CD8-positive, alpha-beta memory T cell (primary cell): ENCODE measurements at places on chromosomes 6 and 20.
A peak's percentile ranks its signal among the peaks of the same experiment; 100 is the strongest.

DNA sequence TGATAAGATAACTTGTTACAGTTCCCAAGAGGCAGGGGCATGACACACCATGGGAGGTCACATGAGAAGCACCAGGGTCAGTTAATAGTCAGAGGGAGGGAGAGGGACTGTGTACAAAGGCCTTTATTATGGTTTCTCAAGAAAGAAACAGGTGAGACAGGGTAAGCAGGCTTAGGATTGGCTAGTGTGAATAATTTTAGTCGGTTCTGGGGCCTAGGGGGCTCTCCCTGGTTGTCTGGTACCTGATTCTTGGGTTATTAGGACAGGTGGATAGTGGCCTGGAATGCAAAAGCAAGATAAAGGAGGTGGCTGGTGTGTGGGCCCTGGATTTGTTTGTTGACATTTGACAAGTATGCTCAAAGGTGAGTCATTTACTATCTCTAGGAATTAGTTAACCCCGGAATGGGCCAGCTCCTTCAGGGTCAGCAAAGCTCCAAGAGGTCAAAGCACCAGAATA, 49.4 kb upstream of the MCUR1 start:
- H3K4me1 ChIP-seq = no peaks in the 10 kb centered on the region
- peak overlapping the region; percentile 24 for H3K27ac ChIP-seq
- peaks cover 9% of the 10 kb centered on the region for H3K27me3 ChIP-seq
- H3K36me3 ChIP-seq = no peaks in the 10 kb centered on the region

DNA sequence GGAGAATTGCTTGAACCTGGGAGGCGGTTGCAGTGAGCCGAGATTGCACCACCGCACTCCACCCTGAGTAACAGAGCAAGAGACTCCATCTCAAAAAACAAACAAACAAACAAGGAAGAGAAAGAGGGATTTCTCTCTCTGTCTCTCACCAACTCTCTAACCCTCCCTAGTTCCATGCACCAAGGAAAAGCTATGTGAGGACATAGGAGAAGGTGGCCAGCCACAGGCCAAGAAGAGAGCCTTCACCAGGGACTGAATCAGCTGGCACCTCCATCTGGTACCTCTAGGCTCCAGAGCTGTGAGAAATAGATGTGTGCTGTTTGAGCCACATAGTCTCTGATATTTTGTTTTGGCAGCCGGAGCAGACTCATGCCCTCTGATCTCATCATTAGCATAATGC, 9.0 kb upstream of the FAM110A start:
- H3K27ac ChIP-seq = no peak overlapping the region
- no peaks in the 10 kb centered on the region for H3K36me3 ChIP-seq
- H3K4me1 ChIP-seq = no peaks in the 10 kb centered on the region
- no peak overlapping the region for H3K4me3 ChIP-seq
- no peaks in the 10 kb centered on the region for H3K27me3 ChIP-seq
- no peak for DNase-seq

DNA sequence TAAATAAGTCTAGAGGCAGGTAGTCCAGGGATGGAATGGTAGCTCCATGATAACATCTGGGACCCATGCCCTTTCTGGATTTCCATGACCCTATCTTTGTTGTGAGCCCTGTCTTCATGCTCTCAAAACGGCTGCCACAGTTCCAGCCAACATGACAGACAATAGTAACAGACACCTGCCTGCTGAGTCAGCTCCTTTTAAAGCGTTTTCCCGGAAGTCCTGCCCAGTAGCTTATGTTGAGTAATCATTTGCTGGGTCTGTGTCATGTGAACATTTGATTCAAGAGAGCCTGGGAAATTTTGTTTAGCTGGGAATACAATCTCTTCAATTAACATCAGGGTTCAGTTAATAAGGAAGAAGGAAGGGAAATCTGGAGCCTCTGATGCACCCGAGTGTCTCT, 262.2 kb upstream of the SULF2 start:
- H3K4me1 ChIP-seq = no peaks in the 10 kb centered on the region
- DNase-seq = no peak
- no peaks in the 10 kb centered on the region for H3K36me3 ChIP-seq

DNA sequence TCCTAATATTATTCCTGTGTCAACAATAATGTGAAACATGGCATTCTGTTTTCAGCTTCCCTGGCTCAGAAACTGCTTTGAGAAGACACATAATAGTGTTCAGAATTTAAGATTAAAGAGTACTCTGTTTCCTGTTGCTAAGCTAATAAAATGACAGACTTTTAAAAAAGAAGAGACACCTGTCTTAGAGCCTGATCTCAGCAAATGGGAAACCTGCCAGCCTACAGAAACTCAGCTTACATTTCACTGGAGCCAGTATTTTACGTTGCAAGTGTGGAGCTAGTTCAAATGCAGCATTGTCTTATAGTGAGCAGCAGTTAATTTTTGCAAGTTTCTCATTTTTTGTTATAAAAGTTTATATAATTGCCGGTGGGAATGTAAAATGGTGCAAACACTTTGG, 28.8 kb downstream of the KIZ start:
- no peak overlapping the region for H3K27ac ChIP-seq
- DNase-seq = no peak
- no peaks in the 10 kb centered on the region for H3K36me3 ChIP-seq
- no peaks in the 10 kb centered on the region for H3K27me3 ChIP-seq
- no peaks in the 10 kb centered on the region for H3K4me1 ChIP-seq
- H3K4me3 ChIP-seq = no peak overlapping the region

DNA sequence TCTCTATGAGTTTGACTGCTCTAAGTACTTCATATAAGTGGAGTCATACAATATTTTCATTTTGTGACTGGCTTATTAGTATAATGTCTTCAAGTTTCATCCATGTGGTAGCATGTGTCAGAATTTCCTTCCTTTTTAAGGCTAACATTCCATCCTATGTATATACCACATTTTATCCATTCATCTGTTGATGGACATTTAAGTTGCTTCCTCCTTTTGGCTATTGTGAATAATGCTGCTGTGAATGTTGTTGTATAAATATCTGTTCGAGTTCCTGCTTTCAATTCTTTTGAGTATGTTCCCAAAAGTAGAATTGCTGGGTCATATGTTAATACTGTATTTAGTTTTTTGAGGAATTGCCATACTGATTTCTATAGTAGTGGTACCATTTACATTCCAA, 79.5 kb downstream of the PTPRA start:
- no peak overlapping the region for H3K27ac ChIP-seq
- H3K36me3 ChIP-seq = peaks cover 3% of the 10 kb centered on the region
- H3K4me1 ChIP-seq = no peaks in the 10 kb centered on the region
- no peaks in the 10 kb centered on the region for H3K27me3 ChIP-seq

DNA sequence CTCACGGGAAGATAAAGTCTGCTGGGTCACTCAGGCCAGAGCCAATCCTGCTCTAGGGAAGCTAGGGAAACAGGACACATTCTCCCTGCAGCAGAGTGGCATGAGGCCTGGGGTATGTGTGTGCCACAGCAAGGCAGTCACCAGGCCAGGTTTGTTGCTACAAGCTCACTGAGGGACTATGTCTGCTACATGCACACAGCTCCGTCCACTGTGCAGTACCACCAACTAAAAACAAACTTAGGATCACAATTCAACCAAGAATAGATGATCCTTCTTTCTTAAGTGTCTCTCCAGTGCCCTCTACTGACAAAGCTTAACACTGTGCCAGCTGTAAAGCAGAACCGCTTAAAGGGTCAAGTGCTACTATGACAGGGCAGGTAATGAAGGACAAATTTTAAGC, 192.5 kb downstream of the PTPRK start:
- no peaks in the 10 kb centered on the region for H3K4me1 ChIP-seq
- H3K27ac ChIP-seq = no peak overlapping the region
- no peaks in the 10 kb centered on the region for H3K27me3 ChIP-seq
